ENCODE measurements at places on chromosomes 13 and 19. TPM values are rescaled to one million over a fixed set of nuclear protein-coding genes. Genes with fewer than 3 reads are reported as not detected.

AP1M2 gene
- polyA plus RNA-seq = 34.9 TPM

GNG7 gene
- 5.9 TPM for polyA plus RNA-seq

KLK12 gene
- polyA plus RNA-seq = not detected

CD70 gene
- 0.19 TPM for polyA plus RNA-seq

RFPL4A gene
- polyA plus RNA-seq = not detected

CYP2B6 gene
- polyA plus RNA-seq = 3.0 TPM

ZNF235 gene
- polyA plus RNA-seq = 12.9 TPM
